Activated CD8-positive, alpha-beta memory T cell treated with anti-CD3 and anti-CD28 coated beads, Interleukin-2, amount 50 U/mL, for 48 hours (primary cell): ENCODE measurements at places on chromosomes 4 and X.

- DNase-seq = peak; percentile 22
Observed at GRCh38 chr4:8710416-8710815, 117.9 kb downstream of the CPZ start.

- no peak for DNase-seq
Observed at GRCh38 chrX:120680090-120680489, 50.2 kb upstream of the C1GALT1C1 start.

DNA sequence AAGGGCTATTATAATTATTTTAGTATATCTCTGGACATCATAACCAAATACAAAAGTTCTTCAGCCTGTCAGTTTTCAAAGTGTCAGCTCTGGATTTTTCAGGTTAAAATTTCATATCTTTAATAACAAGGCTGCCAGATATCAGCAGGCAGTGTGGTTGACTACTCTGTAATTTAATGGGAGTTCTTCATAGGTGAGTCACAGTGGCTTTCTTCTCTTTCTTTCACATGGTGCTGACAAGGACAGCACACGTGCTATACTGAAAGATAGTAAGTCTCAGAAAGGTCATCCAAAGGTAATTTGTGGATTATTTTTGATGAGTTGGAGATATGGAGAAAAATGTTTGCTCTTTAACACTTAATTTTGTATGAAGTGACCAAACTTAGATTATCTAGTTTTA lies 43.2 kb downstream of the GALNT7 start:
- no peak for DNase-seq

- DNase-seq = no peak
Observed at GRCh38 chrX:103565752-103566151, 19.6 kb upstream of the TCEAL4 start.

- DNase-seq = no peak
Observed at GRCh38 chrX:12819222-12819621, 28.0 kb downstream of the PRPS2 start.

DNA sequence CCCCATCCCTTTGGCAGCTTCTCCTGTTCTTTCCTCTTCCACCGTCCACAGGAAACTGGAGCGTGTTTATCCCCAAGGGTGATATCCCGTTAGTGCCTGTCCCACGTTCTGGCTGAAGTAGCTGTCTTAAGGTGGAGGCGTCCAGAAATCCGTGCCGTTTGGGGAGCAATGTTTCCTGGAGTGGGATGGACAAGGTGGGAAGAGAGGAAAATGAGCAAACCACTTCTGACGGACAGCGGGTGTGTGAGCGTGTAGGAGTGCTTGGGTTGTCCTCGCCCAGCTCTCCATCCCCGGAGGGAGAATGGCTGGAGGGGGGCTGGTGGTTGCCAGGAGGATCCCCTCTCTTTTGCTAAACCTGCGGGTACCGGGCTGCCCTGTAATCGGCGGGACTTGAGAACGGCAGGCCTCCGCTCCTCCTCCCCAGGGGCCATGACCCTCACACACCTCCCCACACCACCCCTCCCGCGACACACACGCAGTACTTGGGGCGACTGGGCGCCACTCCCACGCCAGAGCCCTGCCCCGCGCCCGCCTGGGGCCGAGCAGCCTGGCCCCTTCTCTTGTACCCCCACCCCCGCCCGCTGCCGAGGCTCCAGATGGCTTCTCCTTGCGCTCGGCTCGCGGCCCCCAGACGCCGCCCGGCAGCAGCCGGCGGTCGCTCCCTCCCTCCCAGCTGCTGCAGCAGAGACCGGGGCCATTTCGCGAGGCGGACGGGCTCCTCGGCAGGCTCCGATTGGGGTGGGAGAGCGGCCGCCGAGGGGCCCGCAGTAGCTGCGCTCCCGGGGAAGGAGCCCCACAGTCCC lies 13.9 kb upstream of the PRDM8 start:
- no peak for DNase-seq

DNA sequence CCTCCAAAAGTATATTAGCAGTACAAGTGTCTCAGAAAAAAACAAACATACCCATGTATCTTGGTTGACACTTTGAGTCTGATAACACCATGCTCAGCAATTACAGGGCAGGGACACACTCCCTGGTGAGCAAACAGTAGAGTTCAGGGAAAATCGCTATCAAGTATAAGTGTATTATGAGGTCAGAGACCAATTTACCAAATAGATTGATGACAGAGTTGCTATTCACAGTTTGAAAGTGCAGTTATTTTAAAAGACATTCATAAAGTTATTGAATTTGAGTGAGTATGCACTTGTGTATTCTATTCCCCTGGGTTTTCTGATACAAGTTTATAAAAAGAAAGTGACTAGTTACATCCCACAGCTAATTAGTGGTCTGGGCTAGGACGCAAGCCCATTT lies 10.2 kb upstream of the LONRF3 start:
- no peak for DNase-seq

DNA sequence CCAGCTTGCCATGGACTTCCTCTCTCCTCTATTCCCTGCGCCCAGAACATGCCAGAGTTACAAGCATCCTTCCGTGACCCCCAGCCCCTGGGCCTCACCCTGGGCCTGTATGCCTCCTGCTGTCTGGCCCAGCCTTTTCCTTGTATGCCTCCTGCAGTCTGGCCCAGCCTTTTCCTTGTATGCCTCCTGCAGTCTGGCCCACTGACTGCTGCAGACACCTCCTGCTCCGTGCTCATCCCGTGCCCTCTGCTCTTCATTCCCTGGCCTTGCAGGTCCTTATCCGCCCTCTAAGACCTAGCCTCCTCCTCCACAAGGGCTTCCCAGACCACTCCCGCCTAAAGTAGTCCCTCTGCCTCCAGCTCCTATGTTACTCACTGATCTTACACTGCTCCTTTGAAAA lies 44.2 kb downstream of the IRF2 start:
- DNase-seq = no peak

- no peak for DNase-seq
Observed at GRCh38 chr4:107292979-107293378, 256.9 kb upstream of the DKK2 start.

DNA sequence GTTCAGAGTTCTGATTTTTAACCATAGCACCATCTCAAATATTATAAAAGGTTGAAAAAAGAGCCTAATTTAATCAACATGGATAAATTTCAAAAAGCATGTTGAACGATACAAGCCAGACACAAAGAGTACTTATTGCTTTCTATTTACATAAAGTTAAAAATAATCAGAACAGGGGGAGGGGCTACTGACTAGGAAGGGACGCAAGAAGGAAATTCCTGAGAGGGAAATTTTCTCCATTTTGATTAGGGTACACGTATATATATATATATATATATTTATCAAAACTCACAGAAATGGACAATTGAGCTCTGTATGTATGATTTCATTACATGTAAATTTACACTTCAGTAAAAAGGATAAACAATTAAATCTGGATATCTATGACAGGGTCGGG lies 482 bp upstream of the MBTPS2 start:
- no peak for DNase-seq

GRCh38 chr4:9918484-9918883 lies 102.8 kb downstream of the SLC2A9 start:
- no peak for DNase-seq

- no peak for DNase-seq
Observed at GRCh38 chr4:120902925-120903324, 19.6 kb downstream of the PRDM5 start.
